ENCODE measurements at places on chromosomes 2 and 18.

DNA sequence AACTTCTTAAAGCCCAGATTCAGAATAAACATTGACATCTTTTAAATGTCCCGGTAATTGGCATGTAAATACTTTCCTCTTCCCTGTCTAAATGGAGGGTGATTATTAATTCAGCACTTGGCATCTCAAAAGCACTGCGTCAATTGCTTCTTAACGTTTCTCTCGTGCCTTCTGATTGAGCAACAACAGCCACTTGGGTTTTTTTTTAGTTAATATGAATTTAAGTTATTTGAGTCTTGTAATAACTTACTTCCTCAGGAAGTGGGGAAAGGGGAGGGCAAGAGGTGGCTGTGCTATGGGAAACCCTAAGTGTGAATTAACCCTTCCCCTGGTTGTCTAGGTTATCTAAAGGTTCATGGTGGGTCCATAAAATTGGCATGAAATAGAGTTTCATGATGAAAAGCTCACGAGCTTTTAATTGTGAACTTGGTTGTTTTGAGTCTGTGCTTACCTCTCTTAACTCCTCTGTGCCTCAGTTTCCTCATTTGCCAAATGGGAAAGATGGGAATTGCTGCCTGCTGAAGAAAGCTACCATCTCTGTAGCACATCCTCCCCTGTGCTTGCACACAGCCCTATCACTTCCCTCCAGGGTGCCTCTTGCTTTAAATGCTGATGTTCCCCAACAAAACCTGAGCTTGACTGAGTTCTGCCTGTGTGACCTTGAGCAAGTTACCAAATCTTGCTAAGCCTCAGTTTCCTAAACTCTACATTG lies 126.3 kb upstream of the BCL2L11 start:
- DNase-seq = no peak

DNA sequence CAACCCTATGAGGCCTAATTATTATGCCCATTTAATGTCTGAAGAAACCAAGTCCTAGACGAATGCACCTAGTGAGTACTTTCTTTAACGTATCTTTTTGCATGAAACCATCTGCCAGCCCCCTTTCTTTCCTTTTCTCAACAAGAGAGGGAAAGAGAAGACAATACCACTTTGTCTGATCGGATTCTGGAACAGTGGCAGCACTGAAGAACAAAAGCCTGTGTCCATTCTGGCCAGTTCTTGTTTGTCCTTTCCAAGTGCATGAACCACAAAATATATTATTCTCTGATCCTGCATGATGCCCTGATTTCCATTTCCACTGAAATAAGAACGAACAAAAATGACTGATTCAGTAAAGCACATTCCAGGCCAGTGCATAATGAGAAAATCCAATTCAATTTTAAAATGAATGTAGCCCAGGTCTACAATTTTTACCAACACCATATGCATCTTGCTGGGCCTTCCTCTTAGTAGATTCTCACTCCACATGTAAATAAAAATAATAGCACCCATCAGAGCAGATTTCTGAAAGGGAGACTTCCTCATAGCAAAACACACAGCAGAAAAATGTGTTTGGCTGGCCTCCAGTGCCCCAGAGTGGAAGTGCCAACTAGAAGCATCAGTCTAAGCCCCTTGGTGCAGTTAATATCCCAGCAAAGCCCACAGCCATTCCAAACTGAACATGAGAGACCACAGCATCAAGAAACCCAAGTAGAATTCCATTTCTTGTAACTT lies 422.6 kb upstream of the ID2 start:
- peak; percentile 74 for DNase-seq

GRCh38 chr2:163198972-163199371 lies 360.4 kb upstream of the KCNH7 start:
- no peak for DNase-seq

GRCh38 chr2:73968357-73968937 lies 16.3 kb upstream of the TET3 start:
- DNase-seq = no peak

- no peak for DNase-seq
Measured at GRCh38 chr18:21194871-21195771, 46.9 kb upstream of the GREB1L start.

DNA sequence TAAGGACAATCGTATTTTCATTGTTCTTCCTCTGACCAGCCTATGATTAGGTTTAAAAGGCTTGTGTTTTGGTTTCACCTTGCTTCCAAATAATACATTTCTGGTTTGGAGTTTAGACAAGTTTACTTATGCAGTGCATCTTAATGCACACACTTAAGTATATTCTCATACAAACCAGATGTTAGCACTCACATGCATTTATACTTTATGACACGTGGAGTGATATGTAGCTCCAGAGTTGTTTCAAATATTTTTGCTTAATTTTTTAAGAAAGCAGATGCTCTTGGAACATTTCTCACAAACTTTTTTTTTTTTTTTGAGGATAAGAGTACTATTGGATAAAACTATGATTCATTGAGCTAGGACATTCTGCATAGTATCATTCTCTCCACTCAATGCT lies 109.9 kb downstream of the PDE1A start:
- DNase-seq = no peak

DNA sequence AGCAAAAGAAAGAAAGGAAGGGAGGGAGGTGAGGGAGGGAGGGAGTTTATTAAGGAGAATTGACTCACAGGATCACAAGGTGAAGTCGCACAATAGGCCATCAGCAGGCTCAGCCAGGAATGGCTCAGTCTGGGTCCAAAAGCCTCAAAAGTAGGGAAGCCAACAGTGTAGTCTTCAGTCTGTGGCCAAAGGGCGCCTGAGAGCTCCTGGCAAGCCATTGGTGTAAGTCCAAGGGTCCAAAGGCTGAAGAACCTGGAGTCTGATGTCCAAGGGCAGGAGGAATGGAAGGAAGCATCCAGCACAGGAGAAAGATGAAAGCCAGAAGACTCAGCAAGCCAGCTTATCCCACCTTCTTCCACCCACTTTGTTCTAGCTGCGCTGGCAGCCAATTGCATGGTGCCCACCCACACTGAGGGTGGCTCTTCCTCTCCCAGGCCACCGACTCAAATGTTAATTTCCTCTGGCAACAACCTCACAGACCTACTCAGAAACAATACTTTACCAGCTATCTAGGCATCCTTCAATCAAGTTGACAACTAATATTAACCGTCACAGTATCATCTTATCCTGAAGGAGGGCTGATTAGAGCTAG lies 5.8 kb upstream of the ACAA2 start:
- DNase-seq = peak; percentile 15

DNA sequence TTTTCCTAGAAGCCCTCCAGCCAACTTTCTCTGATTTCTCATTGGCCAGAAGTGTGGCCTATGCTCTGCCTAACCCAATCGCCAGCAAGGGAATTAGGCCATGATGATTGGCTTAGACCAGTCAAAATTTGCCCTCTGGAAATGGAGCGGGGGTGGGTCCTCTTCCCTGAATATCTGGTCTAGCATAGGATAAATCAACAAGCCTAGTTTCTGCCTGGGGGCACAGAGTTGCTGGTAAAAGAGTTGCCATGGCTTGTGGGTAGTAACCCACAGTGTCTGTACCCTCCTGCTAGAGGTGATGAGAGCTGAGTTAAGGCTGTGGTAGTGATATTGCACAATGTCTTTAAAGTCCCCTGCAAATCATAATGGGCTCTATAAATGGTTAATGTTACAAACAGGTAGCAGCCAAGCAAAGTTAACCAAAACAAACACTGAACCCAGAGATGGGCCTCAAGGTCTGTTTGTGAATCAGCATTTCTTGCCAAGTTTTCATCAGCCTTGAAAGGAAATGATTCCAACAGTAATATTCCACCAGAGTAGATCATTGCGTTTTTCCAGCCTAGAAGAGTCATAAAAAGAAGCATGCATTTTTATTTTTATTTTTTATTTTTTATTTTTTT lies 19.3 kb downstream of the GALM start:
- no peak for DNase-seq

DNA sequence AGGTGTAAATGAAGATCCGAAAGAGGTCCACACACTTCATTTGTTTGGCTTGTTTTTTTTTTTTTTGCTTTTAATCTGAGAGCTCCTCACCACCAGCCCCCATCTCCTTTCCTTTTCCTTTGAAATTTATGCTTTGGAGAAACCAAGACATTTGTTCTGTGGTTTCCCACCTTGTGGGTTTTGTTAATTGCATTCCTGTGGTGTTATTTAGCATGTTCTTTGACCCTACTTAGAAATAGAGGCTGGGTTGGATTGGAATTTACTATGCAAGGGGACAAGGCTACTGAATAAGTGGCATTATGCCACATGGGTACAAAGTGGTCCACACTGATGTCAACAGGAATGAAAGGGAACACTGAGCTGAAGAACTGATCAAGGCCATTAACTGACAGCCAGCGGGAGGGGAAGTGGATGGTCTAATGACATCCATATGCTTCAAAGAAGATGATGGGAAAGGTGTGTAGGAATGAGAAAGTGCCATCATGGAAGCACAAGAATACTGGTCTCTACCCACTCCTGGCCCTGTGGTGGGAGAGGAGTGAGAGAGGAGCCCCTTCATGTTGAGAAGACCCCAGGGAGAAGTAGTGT lies 8.9 kb downstream of the CCL20 start:
- DNase-seq = no peak

- DNase-seq = no peak
Measured at GRCh38 chr2:238159661-238160205, 963 bp downstream of the ERFE start.

DNA sequence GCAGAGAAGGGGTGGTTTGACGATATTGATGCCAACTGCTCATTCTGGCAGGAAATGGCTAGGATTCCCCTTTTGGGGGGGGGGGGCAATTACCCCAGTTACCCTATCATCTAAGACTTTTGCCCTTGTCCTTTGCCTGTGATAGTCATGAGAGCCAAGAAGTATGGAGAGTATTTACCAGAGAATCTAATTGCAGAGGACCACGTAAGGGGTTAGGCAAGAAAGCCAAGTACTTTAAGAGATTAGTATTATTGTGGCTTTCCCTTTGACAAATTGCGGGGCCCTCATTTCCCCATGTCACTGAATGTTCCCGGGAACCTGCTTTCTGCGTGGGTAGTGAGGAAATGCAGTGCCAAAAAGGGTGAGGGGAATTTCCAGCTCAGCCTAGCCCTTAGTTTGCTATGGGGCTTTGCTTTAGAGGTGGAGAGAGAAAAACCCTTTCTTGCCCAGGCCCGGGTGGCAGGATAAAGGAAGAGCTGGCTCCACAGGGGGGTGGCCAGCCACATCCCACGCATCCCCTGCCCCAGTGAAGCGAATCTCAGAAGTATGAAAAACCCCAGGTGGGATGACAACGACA lies 1.5 kb downstream of the AQP4 start:
- DNase-seq = peak; percentile 68

GRCh38 chr2:56127010-56127409 lies 56.8 kb upstream of the CCDC85A start:
- no peak for DNase-seq
